ENCODE measurements at places on chromosomes 1 and 21.

- DNase-seq: no peak
These were observed 3.0 kb upstream of the PKN2 start for GRCh38 chr1:88680911-88681622.

DNA sequence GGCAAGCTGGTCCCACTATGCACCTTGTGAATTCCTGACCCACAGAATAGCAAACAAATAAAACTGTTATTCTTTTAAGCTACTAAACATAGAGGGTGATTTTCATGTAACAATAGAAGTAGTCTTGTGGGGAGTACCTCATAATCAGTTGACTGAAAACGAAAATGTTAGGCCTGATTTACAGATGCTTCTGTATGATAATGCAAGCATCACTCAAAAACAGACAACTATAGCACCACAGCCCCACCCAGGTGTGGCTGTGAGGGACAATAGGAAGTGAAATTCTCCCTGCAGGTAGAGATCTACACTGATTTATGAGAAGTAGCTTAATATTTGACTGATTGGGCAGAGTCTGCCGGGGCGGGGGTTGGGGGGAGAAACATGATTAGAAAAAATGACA, 26.5 kb upstream of the KRTAP19-8 start:
- no peak for DNase-seq

DNA sequence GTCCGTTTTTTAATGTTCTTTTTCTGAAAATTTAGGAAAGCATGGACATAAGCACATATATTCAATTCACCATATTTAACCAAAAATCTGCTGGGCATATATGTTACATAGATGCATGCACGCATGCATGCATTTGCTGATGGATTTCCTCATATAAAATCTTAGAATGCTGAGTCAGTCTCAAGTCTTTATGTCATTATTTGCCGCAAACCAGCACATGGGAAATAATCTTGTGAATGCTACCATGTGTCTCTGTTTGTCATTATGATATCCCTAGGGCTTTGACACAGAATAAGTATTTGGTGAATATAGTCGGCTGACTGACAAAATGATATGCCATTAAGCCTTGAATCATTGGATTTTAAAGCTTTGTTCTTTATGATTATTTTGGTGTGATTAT, 776.5 kb downstream of the KCNT2 start:
- no peak for DNase-seq

DNA sequence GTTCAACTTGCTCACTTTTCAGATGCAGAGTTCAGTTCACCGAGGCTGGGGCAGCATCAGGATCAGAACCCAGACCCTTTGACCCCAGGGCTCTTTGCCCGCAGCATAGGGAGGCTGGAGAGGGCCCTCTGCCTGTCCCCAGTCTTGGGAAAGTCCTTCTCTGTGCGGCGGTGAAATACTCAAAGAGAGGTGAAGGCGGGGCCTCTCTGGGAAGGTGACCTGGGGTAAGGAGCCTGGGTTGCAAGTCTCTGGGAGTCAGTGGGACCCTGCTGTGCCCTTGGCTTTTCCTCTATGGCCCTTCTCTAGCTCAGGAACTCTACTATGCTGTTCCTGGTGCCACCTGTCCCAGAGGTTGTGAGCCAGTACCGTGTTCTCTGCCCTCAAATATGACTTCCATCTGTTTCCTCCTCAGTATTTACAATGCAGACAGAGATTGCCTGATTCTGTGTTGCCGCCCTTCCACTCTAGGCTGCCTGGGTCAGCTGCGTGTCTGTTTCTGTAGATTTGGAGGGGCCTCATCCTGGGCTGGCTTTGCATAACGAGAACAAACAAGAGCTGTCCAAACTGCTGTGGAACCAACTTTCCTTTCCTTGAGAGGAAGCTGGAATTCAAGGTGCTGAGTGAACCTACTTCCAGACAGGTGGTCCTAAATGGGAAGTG, 18.7 kb upstream of the ZBTB21 start:
- DNase-seq: no peak

GRCh38 chr1:19344372-19344810, 32.3 kb downstream of the SLC66A1 start:
- DNase-seq: peak; percentile 40

DNA sequence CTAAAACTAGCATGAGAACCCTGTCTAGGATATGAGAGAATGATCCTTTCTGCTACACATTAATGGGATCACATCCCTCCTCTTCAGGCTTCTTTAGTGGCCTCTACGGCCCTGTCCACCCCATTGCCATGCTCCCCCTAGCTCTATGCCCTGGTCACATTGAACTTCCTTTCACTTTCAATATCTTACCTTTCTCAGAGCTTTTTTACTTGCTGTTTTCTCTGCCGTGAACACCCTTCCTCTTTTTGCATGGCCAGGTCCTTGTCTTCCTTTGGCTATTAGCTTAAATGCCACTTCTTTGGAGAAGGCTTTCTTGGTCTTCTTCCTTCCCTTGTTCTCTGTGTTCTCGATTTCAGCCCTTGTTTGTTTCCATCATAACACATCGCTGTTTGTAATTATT, 97.4 kb downstream of the GIPC2 start:
- DNase-seq: no peak

DNA sequence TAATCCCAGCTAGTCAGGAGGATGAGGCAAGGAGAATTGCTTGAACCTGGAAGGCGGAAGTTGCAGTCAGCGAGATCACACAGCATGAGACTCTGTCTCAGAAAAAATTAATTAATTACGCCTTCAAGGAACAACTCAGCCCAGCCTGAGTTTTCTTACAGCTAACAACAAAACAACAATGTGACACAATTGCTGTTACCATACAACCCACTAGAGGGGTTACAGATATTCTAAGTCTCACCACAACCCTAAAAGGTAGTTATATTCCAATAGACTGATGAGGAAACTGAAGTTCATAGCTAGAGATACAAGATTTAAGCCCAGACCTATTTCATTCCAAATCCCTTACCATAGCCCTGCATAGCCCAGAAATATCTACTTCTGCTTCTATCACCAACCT, 2.9 kb upstream of the LRRC8C start:
- DNase-seq: no peak

GRCh38 chr1:224381880-224382548, 25.3 kb downstream of the CNIH4 start:
- DNase-seq: no peak

GRCh38 chr21:28375708-28376385, 616.8 kb downstream of the LTN1 start:
- no peak for DNase-seq

GRCh38 chr1:235047331-235047871, 81.2 kb downstream of the TOMM20 start:
- DNase-seq: no peak
